ENCODE measurements at places on chromosomes 4 and X.

- DNase-seq: no peak
These were observed 61.8 kb downstream of the FHDC1 start for GRCh38 chr4:152997771-152998487.

GRCh38 chr4:159195361-159195769 is 92.5 kb downstream of the RAPGEF2 start:
- no peak for DNase-seq

GRCh38 chr4:158442736-158443135 is 78.9 kb upstream of the RXFP1 start:
- no peak for DNase-seq

DNA sequence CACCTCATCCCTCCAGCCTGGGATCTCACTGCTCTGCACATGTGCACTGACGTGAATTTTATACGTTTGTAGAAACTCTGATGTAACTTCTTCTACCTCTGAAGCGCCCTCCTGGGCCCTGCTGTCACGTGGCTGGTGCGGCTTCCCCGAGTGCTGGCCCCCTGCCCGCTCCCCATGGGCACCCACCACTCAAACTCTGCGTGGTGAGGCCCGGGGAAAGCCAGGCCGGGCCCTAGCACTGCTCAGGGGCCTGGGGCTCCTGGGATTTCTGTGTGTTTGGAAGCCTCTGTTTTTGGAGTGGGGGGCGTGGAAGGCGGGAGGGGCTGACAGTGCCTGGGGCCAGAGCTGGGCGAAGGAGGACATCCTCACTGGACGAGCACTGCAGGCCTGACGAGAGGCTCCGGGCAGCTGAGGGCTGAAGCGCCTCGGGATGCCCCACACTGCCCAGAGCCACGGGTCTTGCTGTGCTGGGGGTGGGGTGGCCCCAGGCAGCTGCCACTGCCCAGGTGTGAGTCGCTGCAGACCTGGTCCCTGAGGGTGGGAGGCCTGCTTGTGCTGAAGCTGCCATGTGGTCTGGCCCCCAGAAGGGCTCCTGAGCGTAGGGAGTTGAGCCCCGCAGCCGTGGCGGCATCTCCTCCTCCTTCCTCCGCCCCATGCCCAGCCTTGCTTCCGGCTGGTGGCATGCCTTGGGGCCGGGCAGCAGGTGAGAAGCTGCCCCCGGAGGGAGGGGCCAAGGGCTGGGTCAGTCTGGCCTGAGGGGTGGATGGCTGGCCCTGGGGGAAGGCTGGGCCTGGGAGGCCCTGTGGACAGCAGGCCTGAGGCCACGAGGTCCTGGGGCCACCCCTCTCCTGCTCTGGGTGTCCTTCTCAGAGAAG is 7.7 kb downstream of the NAT8L start:
- no peak for DNase-seq

DNA sequence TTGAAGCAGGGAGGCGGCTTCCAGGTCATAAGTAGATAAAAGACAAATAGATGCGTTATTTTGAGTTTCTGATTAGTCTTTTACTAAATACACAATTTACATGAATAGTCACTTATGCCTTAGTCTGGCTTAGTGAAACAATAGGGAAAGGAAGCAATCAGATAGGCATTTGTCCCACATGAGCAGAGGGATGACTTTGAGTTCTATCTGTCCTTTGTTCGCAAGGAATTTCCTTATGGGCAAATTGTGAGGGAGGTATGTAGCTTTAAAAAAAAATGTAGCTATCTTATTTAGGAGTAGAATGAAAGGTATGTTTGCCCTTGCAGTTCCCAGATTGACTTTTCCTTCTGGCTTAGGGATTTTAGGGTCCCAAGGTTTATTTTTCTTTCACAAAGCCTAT is 26.3 kb upstream of the ADH1C start:
- no peak for DNase-seq

DNA sequence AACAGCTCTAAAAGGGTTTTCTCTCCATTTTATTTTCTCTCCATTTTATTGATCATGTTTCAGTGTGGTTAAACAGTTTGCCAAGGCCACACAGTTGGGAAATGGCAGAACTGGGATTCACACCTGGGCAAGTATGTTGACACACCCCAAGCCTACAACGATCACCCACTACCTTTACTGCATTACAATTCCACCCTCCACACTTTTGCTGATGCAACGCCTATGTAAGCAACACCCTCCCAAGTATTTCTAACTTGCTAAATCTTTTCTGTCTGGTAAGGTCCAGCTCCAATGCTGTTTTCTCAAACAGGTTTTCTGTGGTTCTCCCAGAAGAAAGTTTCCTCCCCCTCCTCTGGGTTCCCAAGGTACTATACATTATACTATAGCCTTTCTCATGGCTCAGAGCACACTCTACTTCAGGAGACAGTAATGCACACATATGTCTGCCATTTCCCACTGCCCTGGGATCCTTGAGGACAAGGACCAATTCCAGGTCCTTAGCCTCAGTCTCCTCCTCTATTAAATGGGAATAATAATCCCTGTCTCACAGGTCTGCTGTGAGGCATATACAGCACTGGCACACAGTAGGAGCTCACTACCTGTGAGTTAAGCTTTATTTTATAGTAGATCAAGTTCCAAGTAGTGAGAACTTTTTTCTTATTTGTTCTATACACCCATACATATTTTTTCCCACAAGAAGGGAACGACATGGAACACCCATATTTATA is 27.9 kb downstream of the IQSEC2 start:
- DNase-seq: no peak

All from MV-4-11 (cell line).